Pons (tissue), 1 donor: ENCODE measurements at places on chromosomes 16 and 17.

- DNase-seq, result no peak
These were observed 26.4 kb upstream of the BEAN1 start for GRCh38 chr16:66400503-66401380.

DNA sequence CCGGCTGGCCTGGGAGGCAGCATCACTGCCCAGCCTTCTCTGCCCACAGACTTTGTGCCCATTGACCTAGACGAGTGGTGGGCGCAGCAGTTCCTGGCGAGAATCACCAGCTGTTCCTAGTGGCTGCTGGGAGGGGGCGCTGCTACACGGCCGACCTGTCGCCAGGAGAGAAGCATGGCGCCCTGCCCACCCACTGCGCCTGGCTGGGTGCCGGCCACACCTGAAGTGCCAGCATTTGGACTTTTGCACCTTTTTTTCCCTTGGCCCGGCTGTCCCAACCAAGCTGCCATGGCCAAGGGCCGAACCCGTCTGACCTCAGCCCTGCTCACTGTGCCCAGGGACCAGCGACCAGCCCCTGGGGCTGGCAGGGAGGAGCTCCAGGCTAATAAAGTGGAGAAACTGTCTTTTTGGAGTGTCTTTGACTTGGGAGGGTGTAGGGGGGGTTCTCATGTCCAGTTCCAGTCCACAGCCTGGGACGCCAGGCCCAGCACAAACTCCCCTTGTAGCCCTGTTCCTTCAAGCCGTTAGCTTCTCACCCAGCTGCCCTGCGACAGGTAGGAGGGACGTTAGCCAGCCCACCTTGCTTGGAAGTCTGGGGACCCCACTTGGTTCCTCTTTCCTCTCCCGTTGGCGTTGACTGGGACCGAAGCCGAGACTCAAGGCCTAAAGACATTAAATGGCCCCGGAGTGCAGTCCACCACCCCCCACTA is 939 bp upstream of the WDR90 start:
- no peak for DNase-seq

DNA sequence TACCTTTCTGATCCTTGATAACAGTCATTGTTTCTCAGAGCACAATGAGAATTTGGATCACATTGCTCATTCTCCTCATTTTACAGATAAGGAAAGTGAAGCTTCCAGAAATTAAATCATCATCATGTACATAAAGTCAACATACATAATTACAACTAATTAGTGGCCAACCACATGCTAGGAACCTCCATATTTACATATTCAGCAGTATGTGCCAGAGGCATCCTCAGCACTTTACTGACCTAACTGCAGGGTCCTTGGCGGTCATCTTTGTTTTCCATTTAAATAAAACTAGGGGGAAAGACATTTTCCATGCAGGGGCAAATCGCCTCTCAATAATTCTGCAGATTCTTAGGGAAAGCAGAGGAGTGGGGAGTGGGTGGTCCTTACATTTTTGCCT is 752.9 kb downstream of the KCNJ2 start:
- no peak for DNase-seq

- DNase-seq, result no peak
These were observed 12.5 kb downstream of the DCAKD start for GRCh38 chr17:45038728-45039634.

DNA sequence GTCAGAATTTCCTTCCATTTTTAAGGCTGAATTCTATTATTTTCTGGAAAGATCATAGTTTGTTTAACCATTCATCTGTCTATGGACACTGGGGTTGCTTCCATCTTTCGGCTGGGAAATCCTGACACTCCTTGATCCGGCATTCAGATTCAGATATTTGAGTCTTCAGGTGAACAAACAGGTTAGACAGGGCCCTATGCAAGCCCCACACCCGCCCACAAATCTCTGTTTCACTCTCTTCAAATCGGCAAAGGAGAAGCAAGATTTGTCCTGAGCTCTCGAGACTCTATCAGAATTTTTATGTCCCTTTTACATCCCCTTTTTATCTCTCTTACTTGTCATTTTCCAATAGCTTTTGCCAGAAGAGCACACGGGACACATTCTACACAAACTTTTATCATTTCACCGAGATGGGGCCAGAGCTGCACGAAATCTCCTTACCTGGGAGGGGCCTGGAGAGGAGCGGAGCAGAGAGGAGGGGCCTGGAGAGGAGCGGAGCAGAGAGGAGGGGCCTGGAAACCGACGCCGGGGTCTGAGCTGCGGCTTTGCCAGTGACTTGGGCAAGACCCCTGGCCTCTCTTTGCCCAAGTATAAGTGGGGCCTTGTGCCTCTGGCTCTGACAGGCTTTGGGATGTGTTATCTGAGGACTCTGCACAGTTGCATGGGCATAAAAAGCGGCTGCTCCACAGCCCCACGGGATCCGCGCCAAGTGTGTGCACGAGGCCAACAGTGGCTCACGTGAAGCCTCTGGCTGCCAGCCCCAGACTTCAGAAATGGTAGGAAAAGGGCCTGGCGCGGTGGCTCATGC is 54.3 kb upstream of the RBFOX3 start:
- DNase-seq, result peak; percentile 0

DNA sequence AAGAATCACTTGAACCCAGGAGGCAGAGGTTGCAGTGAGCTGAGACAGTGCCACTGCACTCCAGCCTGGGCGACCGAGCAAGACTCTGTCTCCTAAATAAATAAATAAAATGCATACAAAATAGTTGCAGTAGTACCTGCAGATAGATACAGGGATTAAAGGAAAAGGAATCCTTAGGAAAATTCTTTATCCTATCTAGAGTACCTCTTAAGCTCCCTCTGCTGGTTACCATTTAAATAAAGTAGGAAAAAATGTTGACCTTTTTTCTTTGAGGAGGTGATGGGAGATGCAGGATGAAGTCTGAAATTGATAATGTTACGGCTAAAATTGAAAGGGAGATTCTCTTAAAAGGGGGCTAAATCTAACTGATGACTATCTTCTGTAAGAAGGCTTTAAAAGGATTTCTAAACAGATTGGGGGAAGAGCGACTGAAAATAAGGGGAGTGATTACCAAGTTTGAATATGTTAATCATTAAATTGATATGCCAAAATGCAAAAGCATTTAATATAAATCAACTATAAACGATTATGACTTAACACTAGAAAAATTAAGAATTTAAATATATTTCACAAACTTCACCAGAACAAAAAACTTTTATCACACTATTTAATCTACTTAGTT is 29.4 kb downstream of the C16orf87 start:
- no peak for DNase-seq

DNA sequence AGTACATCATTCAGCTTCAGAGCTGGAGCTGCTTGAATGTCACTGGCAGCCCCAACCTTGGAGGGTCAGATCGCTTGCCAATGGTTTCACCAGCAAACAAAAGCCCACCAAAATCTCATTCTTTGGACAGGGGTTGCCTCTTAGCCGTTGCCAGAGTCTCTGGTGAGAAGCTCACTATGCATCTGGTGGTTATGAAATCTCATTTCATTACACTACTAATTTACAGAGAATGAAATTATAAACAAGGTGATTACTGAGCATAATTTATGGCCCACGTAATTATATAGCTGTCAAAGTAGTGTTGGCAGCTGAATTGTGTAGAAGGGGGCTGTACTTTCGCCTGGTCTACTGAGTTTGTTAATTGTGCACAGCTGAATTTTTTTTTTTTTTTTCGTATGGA is 688.9 kb upstream of the KIF2B start:
- no peak for DNase-seq

- DNase-seq, result peak; percentile 59
These were observed 23.5 kb upstream of the RFFL start for GRCh38 chr17:35086931-35087573.

- DNase-seq, result no peak
These were observed 37.2 kb downstream of the KCNJ2 start for GRCh38 chr17:70206361-70207010.

DNA sequence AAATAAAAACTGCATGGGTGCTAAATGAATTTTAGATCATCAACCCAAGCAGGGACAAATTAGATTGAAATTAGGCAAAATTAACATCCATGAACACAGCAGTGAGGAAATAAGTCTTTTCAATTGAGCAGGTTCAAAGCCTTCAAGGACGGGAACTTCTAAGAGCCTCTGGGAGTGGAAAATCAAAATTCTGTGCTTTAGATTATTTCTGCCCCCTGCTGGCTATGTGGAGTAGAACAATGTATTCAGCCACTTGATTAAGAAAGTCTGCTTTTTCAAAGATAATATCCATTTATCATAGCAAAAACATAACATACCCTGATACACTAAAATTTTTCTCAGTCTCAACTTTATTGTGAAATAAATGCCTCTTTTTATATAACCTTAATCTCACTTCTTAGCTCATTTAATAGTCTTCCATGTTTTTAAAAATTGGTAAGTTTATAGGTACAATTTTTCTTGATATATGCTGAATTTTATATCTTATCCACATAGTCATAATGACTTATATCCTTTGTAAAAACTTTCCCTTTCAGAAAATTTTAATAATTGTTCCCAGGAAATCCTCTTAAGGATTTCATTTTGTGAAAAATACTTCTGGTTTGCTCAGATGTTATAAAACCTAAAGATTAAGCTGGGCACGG is 28.1 kb upstream of the NOL11 start:
- peak; percentile 78 for DNase-seq

DNA sequence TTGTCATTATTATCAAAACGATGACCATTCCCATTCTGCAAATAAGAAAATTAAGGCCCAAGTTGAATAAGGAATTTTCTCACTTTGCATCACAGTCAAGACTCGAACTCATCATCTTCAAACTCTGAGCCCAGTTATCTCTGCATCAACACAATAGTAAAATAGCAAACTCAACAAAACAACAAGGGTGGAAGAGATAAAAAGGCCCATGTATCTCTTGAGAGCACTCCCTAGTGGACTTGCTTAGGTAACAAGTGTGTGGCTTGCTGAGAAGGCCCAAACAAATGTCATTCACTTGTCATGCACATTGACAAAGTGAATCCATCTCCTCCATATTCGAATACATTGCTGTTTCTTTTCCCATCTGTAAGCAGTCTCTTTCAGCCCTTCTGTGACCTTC is 412.0 kb upstream of the MAF start:
- DNase-seq, result no peak

DNA sequence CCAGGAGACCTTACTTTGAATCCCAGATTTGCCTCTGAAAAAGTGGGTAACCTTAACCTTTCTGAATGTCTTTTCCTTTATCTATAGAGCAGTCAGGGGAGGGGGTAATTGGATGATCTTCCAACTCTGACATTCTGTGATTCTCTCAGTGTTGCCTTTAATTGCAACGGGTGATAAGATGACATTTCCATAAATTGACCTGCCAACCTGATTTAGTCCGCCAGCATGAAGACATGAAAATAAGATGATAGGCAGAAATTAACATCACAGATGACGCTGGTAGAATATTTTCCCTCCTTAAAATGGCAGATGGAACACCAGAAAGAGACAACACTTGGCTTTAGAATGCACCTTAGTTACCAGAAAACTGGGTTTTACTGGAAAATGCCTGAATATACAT is 72.6 kb downstream of the VAT1L start:
- DNase-seq, result no peak
